ENCODE measurements at places on chromosomes 11 and 22.
A peak's percentile ranks its signal among the peaks of the same experiment; 100 is the strongest.

- DNase-seq, result no peak
Observed at GRCh38 chr11:75898871-75899270, 83.9 kb downstream of the UVRAG start.

GRCh38 chr22:24937114-24937513 is 9.4 kb downstream of the LHFPL7 start:
- no peak for DNase-seq

DNA sequence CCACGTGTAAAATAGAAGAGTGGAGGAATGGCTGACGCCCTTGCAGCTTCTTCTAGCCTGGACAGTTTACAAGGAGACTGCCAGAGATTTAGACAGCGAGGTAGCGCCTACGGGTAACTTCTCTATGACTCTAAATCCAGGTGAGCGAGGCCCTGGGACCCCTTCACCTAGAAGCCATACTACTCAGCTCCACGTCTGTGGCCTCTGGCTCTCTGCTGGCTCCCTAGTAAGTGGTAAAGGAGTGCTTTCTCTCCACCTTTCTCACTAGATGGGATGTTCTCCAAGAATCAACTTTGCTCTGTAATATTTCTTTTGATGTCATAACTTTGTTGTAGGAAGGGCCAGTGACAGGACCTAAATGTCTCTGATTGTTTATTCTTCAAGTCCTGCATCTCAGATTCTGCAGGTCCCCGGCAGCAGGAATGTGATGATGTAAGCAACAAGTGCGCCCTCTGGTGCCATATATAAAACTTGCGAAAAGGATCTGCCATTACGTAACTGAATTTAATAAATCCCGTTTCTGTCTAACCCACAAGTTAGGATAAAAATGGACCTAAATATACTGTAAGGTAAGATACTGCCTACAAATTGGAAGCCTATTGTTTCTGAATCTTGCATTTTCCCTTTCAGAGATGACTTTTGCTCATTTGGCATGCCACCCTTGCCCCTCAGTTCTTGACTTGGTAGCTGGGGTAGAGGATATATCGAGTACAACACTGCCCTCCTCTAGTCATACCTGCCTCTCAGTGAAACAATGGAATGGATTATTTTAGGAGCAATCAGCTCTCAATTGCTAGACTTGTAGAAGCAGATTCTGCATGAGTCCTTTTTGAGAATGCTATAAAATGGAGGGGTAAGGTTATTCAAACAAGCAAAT is 11.0 kb upstream of the PTPN5 start:
- DNase-seq, result peak; percentile 12

DNA sequence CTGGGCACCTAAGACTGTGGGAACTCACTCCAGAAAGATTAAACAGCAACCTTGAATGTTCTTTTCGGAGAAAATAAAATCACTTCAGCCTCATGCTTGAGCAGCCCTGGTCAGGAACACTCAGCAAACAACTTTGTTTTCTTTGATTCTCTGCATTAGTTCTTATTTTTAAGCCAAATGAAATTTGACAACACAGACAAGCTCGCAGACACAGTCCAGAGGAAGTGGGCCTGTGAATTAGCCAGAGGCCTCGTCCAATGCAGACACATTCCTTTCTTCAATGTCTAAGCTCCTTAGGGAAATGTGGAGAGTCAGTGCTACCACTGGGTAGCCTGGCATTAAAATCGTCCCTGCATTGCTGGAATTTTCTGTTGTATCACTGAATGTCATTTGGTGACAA is 62.9 kb upstream of the CSNK2A3 start:
- no peak for DNase-seq

DNA sequence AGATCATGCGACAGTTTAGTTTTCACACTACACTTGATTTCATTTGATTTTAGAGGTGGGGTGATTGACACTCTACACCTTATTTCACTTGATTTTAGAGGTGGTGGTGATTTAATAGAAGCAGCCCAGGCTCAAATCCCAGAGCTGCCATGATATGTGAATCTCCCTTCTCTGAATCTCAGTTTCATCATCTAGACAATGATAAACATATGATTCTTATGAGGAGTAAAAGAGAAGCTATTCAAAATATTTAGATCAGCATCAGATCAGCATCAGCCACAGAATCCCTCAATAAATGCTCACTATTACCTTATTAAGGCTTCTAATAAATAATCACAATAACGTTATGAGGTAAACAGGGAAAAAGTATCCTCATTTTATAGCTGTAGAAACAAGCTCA is 98.8 kb downstream of the MSANTD4 start:
- no peak for DNase-seq

- no peak for DNase-seq
Observed at GRCh38 chr11:77449060-77449521, 24.8 kb downstream of the PAK1 start.

- no peak for DNase-seq
Observed at GRCh38 chr11:65897020-65897471, 3.1 kb downstream of the FOSL1 start.

DNA sequence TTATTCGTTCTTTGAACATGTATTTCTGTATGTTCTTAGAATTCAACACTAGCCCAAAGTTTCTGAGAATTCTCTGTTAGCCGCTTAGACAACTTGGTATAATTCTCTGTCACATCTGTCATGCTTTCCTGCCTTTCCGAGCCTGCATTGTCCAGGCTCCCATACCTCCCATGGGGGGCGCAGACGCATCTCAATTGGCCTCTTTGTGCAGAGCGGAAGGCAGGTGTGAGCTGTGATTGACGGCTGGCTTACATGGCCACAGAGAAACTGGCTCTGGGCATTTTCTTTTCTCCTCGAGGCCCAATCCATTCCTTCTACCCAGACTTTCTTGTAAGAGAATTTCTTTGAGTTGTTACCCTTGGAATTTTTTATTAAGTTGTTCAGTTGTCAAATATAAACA is 132.7 kb upstream of the SESN3 start:
- no peak for DNase-seq

GRCh38 chr11:15724601-15725000 is 609.9 kb downstream of the INSC start:
- no peak for DNase-seq

DNA sequence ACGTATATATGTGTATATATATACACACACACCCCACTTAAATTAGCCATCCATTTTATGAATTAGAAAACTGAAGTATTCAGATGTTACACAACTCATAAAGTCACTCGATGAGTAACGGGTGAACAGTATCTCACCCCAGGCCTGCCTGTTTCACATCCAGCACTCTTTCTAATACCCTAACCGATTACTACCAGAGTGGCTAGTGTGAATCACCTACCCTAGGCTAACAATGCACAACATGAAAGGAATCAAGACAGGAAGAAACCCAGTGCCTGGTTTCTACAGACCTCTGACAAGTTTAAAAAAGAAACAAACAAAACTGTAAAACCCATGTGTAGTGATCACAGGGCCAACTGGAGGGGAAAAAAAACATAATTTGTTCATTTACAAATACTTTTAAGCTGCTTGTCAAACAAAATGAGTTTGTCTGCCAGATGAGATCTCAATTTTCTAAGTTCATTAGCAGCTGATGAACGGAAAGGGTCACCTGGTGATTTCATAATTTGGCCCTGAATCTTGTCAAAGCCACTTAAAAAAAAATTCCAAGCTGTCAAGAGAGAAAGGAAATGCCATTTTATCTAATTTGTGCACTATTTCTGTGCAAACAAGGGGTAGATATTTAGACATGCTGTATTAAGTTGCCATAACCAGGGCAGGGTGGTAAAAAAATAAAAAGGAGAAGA is 134.8 kb downstream of the LARGE1 start:
- no peak for DNase-seq

DNA sequence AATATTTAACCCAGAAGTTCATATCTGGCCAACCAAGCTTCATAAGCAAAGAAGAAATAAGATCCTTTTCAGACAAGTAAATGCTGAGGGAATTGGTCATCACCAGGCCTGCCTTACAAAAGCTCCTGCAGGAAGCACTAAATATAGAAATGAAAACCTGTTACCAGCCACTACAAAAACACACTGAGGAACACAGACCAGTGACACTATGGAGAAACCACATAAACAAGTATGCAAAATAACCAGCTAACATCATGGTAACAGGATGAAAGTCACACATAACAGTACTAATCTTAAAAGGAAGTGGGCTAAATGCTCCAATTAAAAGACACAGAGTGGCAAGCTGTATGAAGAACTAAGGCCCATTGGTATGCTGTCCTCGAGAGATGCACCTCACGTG is 311.4 kb downstream of the DYNC2H1 start:
- no peak for DNase-seq

- no peak for DNase-seq
Observed at GRCh38 chr11:2791521-2792380, 92.0 kb upstream of the KCNQ1OT1 start.

GRCh38 chr11:117519170-117519569 is 191.5 kb downstream of the CEP164 start:
- DNase-seq, result no peak

- peak; percentile 17 for DNase-seq
Observed at GRCh38 chr22:37018815-37019308, 385 bp downstream of the TST start.

GRCh38 chr11:122811721-122812120 is 26.6 kb upstream of the CRTAM start:
- DNase-seq, result no peak

DNA sequence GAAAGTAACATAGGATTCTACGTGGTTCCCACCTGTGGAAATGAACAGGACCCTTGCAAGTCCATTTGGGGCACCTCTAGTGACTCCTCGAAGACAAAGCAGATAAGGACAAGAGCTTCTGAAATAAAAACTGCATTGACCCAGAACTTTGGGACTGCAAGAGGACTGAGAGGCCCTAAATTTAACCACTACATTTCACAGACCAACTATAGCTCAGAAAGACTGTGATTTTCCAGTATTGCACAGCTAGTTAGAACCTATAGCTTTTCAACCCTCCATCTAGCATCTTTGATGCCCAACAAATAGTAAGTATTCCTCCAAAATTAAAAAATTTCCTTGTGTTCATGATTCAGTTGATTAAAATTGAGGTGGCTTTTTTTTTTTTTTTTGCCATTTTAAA is 107.6 kb upstream of the CD44 start:
- no peak for DNase-seq

DNA sequence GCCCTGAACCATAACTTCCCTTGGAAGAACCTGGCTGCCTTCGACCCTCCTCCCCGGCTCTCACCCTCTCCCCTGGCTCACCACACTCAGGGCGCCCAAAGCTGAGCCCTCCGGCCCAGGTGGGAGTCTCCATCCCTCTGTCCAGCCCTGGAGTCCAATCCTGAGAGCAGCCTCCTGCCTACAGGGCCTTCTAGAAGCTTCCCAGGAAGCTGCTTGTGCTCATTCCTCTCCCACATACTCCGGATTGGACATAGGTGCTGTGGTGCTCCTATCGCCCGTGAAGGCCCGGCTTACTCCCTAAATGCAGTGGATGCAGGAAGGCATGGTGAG is 1332.0 kb downstream of the BRD1 start:
- no peak for DNase-seq

DNA sequence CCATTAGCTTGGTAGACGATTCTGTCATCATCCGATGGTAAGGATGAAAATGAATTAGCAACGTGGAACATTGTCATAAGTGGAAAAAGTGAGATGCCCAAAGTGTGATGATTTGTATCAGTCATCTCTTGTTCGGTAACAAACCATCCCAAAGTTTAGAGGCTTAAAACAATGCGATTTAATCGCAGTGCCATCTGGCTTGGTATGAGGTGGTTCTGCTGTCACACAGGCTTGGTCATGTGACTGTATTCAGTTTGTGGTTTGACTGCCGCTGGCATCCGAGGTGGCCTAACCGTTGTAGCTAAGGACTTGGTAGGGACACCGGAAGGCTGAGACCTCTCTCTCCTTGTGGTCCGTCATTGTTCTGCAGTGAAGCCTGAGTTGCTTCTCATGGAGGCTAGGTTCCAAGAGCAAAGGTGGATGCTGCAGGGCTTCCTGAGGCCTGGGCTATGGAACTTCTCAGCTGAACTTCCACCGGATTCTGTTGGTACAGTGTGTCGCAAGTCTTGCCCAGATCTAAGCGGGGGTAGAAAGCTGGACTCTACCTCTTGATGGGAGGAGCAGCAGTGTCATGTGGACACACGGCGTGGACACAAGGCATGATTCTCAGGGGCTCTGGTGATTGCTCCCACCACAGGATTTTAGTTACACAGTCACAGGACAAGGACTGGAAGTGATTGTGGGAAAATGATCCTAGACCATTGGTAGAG is 36.3 kb downstream of the BCR start:
- DNase-seq, result no peak

- DNase-seq, result no peak
Observed at GRCh38 chr11:23124996-23125395, 264.7 kb upstream of the CCDC179 start.

- DNase-seq, result no peak
Observed at GRCh38 chr22:44403166-44403565, 90.4 kb upstream of the SHISAL1 start.

DNA sequence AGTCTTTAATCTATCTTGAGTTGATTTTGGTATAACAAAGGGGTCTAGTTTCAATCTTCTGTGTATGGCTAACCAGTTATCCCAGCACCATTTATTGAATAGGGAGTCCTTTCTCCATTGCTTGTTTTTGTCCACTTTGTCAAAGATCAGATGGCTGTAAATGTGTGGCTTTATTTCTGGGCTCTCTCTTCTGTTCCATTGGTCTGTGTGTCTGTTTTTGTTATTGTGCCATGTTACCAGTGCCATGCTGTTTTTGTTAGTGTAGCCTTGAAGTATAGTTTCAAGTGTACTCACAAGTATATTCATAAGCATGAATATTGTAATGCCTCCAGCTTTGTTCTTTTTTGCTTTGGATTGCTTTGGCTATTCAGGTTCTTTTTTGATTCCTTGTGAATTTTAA is 159.6 kb downstream of the TBC1D22A start:
- DNase-seq, result no peak

GRCh38 chr11:111604392-111605009 is 2.3 kb downstream of the SIK2 start:
- DNase-seq, result peak; percentile 71

DNA sequence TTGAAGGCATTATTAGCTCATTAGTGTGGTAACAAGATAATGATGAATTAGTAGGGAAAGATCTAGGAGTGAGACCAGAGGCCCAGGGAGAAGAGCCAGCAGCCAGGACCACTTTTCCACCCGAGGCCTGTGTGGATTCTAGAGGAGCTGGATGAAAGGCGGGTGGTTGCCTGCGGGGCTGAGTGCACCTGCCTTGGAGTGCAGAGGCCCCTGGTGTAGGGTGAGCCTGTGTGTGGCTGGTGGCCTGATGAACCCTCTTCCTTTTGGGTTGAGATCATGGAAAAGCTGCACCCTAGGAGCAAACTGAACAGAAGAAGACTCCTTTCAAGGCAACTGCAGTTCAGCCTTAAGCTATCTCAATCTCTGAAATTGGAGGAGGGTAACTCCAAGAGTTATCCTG is 5.9 kb upstream of the TP53AIP1 start:
- DNase-seq, result no peak

DNA sequence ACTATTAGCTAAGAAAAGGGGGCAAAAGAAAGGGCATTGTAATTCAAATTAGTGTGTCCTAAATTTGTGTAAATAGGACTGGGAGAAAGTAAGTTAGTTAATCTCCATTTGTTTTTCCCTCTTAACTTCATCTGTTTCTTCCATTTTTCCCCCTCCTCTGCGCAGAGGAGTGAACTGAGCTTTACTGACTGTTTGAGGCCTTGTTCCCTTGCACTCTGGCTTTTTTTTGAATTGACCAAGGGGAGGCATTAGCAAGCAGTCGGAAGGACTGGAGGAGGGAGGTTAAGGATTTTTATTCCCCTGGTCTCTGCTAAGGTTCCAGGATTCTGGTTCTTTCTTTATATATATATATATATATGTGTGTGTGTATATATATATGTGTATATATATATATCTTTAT is 15.2 kb upstream of the FANCF start:
- no peak for DNase-seq

GRCh38 chr22:16965083-16965482 is 42.9 kb downstream of the GAB4 start:
- no peak for DNase-seq
